Esophagus (tissue), 2 donors: ENCODE measurements at places on chromosomes 5 and 9. TPM values are rescaled to one million over a fixed set of nuclear protein-coding genes. Genes with fewer than 3 reads are reported as not detected.

Gene TAS2R1
- polyA plus RNA-seq, result not detected

Gene SPINK4
- not detected for polyA plus RNA-seq

Gene PCDHB3
- polyA plus RNA-seq, result 0.10 TPM

Gene NINJ1
- 14.9 TPM for polyA plus RNA-seq

Gene SLC6A19
- polyA plus RNA-seq, result not detected

Gene SUSD3
- polyA plus RNA-seq, result 1.9 TPM

Gene MAPKAP1
- 41.4 TPM for polyA plus RNA-seq

Gene SPATA24
- polyA plus RNA-seq, result 6.0 TPM

Gene LRRC19
- polyA plus RNA-seq, result not detected

Gene LCN15
- polyA plus RNA-seq, result not detected

Gene ANKRD33B
- 0.55 TPM for polyA plus RNA-seq

Gene PLCXD3
- polyA plus RNA-seq, result 0.19 TPM

Gene GAPT
- 0.60 TPM for polyA plus RNA-seq

Gene CARTPT
- 0.28 TPM for polyA plus RNA-seq

Gene OBP2B
- not detected for polyA plus RNA-seq

Gene ABCA1
- 2.9 TPM for polyA plus RNA-seq
